CD4-positive, alpha-beta T cell treated with Interleukin-17A for 4 hours (primary cell): ENCODE measurements at places on chromosomes 3 and 15.

GRCh38 chr3:51686512-51687215 lies 15.6 kb downstream of the TEX264 start:
- peak; percentile 87 for DNase-seq

DNA sequence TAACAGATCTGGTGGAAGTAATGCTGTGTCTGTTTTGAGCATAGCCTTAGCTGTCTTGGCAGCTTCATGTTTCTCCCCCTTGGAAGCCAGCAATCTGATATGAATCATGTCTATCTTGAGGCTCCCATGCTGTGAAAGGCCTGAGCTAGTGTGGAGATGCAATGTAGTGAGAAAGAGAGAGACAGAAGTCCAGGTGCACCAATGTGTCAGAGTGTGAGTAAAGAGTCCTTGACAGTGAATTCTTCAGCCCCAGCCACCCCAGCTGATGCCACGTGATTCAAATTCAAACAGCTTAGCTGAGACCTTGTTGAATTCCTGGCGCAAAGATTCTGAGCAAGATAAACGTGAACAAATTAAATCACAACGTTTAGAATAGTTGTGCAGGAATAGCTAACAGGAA lies 704.2 kb downstream of the EDEM1 start:
- no peak for DNase-seq

DNA sequence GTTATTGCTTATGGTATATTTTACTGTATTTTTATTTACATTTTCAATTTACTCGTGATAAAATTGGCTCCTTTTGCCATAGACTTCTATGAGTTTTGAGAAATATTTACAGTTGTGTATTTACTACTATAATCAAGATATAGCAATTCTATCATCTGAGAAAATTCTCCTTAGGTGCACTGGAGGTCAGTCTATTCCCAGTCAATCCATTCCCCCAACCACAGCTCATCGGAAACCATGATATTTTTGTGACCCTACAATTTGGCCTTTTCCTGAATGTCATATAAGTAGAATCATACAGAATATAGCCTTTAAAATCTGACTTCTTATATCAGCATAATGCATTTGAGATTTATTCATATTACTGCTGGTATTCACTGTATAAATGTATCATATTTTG lies 114.7 kb upstream of the LRTM1 start:
- no peak for DNase-seq

GRCh38 chr3:124812291-124813265 lies 74.6 kb downstream of the ITGB5 start:
- no peak for DNase-seq

GRCh38 chr3:99532246-99532645 lies 106.1 kb upstream of the COL8A1 start:
- no peak for DNase-seq

DNA sequence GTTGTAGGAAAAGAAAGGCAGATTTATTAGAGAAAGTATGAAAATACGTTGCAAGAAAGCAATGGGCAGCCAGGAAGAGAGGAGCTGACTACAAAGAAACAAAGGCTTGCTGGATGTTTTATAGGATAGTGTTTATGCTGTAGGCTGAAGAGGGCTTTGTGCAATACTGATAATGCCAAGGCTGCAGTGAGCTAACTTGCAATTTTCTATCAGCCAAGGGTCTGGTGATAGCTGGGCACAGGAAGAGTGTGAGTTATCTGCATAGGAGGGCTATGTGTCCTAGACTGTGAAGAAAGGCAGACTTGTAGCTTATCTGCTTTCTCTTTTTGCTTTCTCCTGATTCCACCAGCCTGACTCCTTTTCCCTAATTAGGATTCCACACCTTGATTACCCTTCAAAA lies 51.3 kb upstream of the OSBPL11 start:
- DNase-seq, result no peak

DNA sequence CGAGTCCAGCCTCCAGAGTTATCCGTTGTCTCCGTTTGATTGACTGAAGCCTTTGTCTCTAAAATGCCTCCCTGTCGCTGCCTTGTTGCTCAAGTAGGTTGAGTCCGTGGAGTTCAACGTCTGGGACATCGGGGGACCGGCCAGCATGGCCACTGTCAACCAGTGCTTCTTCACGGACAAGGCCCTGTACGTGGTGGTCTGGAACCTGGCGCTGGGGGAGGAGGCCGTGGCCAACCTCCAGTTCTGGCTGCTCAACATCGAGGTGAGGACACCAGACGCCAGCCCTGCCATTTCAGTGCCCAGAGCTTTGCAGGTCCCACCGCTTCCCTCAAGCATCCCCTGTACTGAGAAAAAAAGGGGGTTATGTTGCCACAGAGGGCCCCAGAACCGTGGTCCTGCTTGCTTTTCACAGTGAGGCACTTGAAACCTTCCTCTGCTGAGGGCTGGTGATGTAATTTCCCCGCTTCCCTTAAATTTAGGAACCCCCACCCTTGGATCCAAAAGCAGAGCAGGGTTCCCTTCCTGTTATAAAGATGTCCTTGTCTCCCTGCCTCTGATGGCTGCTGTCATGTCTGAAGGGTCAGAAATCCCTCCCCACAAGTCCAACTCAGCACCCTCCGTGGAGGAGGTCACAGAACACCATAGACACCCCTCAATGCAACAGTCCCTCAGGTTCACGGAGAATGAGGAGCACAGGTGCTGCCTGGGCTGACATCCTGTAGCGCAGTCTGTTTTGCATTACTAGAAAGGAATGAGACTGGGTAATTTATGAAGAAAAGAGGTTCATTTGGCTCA lies 105.7 kb downstream of the LRRK1 start:
- DNase-seq, result no peak

DNA sequence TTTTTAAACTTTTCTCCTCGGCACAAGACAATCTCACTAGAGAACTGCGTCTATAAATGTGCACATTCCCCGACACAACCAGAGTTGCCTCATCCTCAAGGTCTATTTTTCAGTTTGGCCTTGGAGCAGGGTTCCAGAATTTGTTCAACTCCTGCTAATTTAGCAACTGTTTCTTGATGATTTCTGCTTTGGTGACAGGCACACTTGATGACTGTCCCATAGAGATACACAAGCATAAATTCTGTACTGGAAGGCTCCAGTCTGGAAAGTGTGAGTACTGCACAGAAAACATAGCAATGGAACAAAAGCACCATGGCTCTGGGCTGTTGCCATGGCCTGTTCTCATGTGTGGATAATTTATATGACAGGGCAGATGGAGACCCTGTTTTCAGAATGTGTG lies 379.6 kb upstream of the PDZRN3 start:
- no peak for DNase-seq

DNA sequence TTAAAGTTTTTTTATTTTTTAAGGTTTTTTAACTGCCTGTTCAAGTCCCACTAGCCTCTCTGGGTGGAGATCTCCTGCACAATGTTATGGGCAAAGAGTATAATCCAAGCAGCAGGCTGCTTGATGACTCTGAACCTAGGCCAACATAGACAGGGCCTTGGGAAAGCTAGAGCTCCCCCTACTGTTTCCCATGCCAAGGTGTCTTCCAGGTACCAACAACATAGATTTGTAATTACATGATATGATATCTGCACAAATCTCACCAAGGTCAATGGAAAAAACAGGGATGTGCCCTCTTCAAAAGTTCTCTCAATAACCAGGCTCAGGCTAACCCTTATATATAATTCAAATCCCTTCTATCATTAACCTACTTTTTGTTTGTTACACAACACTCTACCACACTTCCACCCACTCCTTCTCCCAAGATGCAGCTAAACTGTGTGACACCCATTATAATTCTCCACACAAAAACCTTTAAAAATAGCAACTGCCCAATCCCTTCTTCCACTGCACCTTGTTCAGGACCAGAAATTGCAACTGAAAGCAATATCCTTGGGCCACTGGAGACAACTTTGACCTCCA lies 43.8 kb downstream of the RBM15B start:
- peak; percentile 63 for DNase-seq

DNA sequence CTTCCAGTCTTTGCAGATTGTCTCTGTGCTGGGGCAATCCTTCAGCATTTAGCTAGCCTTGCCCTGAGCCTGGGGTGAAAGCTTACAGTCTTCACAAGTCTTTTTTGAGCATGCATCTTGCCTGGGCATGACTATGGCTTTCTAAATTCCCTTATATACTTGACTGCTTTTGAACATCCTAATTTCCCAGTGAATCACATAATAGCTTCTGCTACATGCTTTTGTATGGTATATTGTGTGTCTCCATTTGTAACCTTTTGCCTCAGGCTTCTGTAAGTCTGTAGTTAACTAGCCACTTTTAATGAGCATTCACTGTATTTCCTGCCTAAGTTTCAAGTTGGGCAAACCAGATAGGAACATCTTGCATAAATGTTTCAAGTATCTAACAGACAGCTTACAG lies 76.8 kb downstream of the CHCHD4 start:
- DNase-seq, result no peak

GRCh38 chr15:69061414-69061842 lies 46.9 kb downstream of the NOX5 start:
- no peak for DNase-seq

GRCh38 chr3:153768561-153769469 lies 352.4 kb upstream of the ARHGEF26 start:
- peak; percentile 59 for DNase-seq

GRCh38 chr3:127888564-127889107 lies 26.4 kb upstream of the KBTBD12 start:
- no peak for DNase-seq

DNA sequence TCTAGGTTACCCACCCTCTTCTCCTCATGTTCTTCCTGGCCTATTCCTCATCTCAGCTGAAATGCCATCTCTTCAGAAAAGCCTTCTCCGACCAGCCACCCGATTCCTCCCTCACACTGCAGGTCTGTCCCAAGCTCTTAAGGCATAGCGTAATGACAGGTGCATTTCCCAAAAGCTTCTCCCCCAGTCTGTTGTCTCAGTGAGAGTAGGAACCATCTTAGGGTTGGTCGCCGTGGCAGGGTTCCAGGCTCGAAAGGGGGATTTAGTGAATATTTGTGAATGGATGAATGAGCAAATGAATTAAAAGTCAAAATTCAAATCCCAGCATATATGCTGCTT lies 78.6 kb downstream of the TOP2B start:
- no peak for DNase-seq

- no peak for DNase-seq
Measured at GRCh38 chr3:24529210-24529609, 34.6 kb upstream of the THRB start.

GRCh38 chr3:76656531-76657070 lies 383.3 kb upstream of the ROBO2 start:
- no peak for DNase-seq

DNA sequence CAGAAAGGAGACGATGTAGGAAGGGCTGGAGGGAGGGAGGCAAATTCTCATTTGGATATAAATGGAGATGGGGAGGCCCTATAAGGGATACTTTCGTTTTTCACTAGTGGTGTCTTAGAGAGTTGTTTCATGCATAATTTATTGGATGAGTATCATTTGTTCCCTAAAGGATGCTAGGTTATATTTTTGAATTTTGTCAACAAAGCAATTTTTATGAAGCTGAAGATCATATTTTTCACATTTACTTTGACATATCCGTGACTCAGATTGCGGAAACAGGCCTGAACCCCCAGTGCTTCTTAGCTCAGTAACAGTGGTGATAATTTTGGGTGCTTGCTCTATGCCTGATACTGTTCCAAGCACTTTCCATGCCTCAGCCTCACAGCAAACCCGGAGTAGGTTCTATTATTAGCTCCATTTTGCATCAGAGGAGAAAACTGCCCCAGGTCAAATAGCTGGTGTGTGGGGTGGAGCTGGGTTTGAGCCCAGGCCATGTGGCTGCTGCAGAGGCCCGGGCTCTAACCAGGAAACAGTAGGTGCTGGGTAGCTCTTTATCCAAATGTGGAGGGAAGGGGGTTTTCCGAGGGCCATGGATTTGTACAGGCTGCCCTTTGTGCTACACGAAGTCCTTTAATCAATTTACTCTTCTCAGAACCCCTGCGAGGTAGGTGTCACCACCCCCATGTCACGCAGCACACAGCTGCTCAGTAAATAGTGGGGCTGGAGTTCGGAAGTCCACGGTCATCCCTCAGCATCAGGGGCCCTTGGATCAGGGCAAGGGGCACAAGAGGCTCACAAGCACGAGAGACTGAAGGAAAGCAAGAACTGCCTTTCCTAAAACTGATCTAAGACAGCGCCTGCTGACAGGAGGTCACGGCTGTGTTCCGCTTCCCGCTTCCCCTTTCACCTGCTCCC lies 99.1 kb downstream of the SLC49A4 start:
- DNase-seq, result no peak

GRCh38 chr15:89244574-89244903 lies 760 bp downstream of the FANCI start:
- no peak for DNase-seq

GRCh38 chr3:193865896-193866480 lies 270.0 kb upstream of the HES1 start:
- DNase-seq, result no peak

DNA sequence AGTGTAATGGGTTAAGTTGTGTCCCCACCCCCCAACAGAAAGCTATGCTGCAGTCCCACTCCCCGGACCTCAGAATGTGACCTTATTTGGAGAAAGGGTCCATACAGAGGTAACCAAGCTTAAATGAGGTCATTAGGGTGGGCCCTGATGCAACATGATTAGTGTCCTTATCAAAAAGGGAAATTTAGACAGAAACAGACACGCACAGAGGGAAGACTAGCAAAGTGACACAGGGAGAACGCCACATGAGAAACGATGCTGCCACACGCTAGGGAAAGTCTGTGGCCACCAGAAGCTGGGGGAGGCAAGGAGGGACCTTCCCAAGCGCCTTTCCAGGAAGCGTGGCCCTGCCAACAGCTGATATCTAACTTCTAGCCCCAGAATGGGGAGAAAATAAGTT lies 65.4 kb downstream of the RPN1 start:
- DNase-seq, result no peak

DNA sequence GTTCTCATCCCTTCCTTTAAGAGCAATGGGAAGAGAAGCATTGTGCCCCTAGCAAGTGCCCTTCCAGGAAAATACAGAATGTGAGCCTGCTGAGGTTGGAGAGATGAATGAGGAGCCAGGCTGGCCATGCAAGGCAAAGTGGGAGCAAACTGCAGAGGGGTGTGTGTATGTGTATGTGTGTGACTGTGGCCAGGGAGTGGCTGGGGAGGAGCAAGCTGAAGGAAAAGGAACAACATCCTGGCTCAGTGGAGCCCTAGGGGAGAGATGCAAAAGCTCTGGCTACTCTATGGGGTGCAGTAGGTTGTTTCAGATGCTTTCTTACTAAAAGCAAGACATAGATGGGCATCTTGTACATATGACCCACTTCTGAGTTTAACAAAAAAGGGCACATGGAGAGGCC lies 20.6 kb downstream of the FOXP1 start:
- no peak for DNase-seq

GRCh38 chr15:86183596-86184491 lies 104.2 kb downstream of the AGBL1 start:
- DNase-seq, result no peak

GRCh38 chr3:192840143-192840836 lies 77.4 kb downstream of the MB21D2 start:
- DNase-seq, result no peak

GRCh38 chr15:100877551-100877950 lies 2.1 kb upstream of the ALDH1A3 start:
- DNase-seq, result no peak

GRCh38 chr3:151538456-151539393 lies 77.9 kb upstream of the IGSF10 start:
- DNase-seq, result no peak

GRCh38 chr3:141690431-141691072 lies 47.5 kb upstream of the RNF7 start:
- DNase-seq, result no peak

- DNase-seq, result no peak
Measured at GRCh38 chr3:57877116-57877515, 121.0 kb downstream of the SLMAP start.
